ENCODE measurements at places on chromosomes 1 and 21.

DNA sequence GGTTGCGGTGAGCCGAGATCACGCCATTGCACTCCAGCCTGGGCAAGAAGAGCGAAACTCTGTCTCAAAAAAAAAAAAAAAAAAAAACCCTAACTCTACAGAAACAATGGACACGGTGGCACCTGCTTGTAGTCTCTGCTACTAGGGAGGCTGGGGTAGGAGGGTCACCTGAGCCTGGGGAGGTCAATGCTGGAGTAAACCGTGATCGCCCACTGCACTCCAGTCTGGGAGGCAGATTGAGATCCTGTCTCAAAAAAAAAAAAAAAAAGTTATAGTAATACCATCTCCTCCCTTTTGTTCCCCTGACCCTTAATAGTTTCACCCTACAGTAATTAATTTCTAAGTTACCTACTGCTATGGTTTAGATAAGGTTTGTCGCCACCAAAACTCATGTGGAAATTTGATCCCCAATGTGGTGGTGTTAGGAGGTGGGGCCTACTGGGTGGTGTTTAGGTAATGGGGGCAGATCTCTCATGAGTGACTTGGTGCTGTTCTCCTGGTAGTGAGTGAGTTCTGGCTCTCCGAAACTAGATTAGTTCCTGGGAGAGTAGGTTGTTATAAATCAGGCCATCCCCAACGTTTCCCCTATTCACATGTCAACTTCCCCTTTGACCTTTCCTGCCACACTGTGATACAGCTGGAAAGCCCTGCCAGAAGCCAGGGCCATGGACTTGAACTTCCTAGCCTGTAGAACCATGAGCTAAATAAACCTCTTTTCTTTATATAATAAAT is 9.8 kb downstream of the FBXO42 start:
- no peak for DNase-seq

DNA sequence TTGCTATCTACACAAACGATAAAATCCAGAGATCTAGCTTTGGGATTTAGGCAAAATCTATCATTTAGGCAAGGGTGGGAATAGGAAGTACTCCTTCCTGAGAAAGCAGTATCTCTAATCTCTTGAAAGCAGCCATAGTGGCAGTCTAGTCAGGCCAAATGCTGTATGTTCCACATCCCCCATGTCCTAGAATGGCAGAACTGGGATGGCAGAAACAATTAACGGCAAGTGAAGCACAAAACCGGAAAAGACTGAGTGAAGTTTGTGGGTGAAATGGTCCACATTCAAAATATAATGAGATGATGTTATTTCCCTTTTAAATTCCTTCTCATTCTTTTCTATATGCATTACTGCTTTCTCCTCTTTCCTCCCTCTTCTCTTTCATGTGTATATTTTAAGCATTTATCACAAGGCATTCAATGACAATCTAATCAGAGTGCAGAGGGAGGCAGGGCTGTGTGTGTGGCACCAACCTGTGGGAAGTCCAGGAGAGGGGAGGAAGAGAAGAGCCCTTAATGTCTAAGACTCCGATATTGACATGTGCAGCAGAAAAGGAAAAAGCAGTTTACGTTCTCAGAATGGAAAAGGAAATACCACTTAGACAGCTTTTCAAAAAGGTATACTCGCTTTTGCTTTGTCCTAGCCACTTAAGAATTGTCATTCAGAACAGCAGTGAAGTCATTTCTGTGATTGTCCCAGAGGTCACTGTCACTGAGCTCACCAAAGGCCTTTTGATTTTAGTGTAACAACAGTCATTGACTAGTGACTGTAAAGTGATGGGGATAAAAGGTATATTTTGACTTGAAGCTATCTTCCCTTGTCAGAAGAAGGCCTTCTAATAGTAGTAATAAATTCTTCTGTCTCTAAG is 42.3 kb upstream of the TADA1 start:
- no peak for DNase-seq

GRCh38 chr1:196733091-196733970 is 41.3 kb upstream of the CFHR3 start:
- DNase-seq, result no peak

- DNase-seq, result no peak
These were observed 72.2 kb upstream of the LPGAT1 start for GRCh38 chr1:211902624-211903291.

- no peak for DNase-seq
These were observed 90.6 kb upstream of the NGF start for GRCh38 chr1:115428676-115429075.
